ENCODE measurements at places on chromosomes 1 and 21.

DNA sequence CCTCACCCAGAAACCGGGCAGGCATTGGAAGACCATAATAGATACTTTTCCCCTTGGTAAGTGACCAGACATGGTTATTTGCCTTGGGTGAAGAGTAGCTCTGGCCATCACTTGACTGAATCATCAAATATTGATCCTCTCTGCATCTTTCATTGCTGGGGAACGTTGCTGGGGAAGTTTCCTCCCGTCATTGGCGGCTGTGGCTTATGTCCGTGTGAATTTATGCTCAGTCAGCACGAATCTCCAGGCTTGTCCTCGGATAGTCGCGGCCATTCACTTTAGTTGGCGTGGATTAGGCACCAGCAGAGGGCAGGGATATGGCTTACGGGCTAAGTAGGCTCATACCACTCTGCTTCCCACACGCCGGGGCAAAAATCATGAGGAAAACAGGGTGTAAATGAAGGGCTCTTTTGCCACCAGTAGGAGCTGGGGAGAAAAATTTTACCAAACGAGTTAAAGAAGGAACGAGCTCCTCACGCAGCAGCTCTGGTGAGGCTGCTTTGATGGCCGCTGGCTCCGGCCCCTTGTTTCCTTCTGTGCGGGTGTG is 473.4 kb downstream of the CAMTA1 start:
- DNase-seq: no peak

DNA sequence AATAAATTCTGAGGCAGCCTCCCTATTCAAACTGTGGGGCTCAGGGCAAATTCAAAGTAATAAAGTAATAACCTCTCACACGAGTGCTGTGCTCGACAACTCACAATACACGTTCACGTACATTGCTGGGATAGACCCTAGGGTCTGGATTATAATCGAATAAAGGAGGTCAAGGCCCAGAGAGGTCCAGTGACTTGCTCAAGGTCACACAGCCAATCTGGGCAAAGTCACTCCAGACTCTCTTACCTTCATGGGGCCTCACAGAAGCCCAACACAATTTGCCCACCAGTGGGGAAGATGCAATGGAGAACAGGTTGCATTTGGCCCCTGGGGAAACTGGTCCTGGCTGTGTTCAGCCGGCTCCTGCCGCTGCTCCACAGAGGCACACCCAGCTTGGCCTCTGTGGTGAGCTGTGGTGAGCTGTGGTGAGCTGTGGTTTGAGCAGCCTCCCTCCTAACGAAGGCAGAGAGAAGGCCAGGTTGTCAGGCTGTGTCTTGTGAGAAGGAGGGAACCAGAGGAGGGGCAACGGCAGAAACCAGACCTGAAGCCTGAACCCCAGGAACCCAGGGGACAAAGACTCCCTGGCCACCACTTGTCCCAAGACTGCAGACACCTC is 35.1 kb downstream of the NUAK2 start:
- no peak for DNase-seq

DNA sequence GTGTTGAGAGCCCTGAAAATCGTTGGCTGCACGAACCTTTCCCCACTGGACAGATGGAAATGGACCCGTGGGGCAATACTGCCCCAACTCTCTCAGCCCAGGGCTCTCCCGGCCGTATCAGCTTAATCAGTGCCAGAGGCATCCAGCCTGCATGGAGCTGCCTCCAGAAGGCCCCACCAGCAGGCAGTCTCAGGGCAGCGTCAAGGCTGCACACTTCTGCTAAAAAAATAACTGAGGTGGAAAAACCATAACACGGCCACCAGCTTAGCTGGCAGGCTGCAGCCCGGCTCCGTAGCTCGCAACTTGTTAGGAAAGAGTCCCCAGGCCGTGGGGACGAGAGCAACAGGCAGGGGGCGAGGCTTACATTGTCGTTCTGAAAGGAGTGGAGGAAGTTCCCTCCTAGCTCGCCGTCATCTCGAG is 27.9 kb downstream of the MRPL37 start:
- DNase-seq: no peak

- DNase-seq: no peak
Measured at GRCh38 chr1:41673806-41674205, 189.3 kb upstream of the EDN2 start.

GRCh38 chr1:208113011-208113410 is 131.2 kb downstream of the PLXNA2 start:
- no peak for DNase-seq

DNA sequence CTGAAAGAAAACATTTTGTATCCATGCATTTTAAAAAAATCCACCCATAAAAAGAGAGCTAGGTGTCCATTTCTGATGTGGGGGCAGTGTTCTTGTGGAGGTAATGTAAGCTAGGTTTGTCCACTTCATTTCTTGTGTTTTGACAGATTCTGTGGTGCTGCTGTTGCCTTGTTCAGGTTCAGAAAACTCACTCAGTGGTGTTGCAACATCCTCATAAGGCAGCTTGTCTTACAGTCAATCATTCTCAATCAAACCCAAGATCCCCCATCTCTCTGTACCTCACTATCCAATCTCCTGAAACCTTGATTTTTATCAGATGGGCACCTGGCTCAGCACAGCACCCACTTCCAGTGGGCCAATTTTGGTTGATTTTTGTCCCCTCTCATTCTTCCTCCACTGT is 94.1 kb downstream of the TENT5C start:
- DNase-seq: no peak

- no peak for DNase-seq
Measured at GRCh38 chr1:235093013-235093695, 35.5 kb downstream of the TOMM20 start.

DNA sequence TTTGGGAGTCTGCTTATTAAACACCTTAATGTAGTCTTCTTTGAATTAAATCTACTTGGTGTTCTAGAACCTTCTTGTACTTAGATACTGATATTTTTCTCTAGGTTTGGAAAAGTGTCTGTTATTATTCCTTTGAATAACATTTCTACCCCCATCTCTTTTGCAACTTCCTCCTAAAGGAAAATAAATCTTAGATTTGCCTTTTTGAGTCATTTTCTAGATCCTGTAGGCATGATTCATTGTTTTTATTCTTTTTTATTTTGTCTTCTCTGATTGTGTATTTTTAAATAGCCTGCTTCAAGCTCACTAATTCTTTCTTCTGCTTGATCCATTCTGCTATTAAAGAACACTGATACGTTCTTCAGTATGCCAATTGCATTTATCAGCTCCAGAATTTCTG is 155.9 kb upstream of the NEGR1 start:
- DNase-seq: no peak

GRCh38 chr1:204659056-204659455 is 26.5 kb downstream of the LRRN2 start:
- no peak for DNase-seq

- no peak for DNase-seq
Measured at GRCh38 chr1:224124220-224124619, 10.3 kb downstream of the FBXO28 start.

GRCh38 chr1:113949007-113949406 is 19.9 kb downstream of the HIPK1 start:
- DNase-seq: no peak

DNA sequence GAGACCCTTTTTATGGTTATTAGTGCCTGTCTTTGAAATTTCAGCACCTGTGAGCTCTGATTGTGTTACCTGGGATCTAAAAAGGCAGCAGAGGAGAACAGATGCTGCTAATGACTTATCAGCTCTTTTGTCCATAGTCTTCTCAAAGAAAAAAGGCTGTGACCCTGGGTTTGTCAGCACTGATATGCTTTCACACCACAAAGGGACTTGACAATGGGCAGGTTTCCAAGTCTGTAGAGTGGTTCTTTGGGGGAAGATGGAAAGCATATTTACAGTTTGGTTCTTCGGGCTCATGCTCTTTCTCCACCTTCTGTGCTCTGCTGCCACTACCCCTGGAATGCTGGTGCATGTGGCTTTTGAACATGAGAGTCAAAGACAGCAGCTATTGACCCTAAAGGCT is 32.0 kb downstream of the DNAJC6 start:
- DNase-seq: no peak

DNA sequence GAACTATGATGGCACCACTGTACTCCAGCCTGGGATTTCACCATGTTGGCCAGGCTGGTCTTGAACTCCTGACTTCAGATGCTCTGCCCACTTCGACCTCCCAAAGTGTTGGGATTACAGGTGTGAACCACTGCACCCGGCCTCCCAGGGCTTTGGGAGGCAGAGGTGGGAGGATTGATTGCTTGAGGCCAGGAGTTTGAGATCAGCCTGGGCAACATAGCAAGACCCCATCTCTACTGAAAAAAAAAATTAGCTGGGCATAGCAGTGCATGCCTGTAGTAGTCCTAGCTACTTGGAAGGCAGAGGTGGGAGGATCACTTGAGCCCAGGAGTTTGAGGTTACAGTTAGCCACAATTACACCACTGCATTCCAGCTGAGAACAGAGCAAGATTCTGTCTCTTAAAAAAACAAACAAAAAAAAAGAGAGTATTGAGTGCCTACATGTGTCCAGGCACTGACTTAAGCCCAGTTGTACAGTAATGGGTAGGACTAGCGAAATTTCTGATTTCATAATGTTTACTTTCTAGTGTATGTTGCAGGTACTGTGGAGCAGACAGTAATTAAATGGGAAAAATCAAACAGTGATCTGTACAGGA is 4.2 kb downstream of the MANEAL start:
- DNase-seq: no peak

DNA sequence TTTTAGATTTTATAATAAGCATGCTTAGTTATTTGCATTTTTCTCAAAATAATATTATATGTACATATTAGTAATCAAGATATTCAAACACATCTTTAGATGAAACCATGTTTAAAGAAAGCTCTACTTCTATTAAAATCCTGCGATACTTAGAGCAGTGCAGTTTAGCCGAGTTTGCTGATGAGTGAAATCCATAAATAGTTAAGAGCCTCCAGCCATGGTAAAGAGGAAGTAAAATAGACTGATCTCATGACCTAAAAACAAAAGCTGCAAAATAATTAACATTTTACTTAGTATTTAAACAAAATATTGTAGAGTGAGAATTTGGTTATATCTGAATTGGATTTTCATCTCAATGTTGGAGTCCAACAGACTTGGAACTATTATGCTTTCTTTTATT is 147.4 kb upstream of the NRIP1 start:
- DNase-seq: no peak

DNA sequence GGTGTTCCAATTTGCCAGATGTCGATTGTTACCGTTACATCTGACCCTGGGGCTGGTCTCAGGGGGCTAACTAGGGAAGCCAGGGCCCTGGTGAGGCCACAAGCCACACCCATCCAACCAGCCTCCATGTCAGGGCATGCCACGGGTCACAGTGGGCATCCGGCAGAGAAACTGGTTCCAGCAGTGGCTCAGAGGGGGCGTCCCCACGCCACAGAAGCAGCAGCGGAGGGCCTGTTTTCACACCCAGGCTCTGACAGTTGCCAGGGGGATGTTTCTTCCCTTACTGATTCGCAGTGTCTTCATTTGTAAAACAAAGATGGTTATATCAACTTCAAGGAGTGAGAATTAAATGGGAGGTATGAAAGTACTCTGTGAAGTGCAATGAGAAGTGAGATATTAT is 75.0 kb upstream of the COX20 start:
- DNase-seq: no peak

GRCh38 chr1:174005032-174005431 is 17.1 kb downstream of the RC3H1 start:
- no peak for DNase-seq

GRCh38 chr1:176341656-176342055 is 121.3 kb upstream of the PAPPA2 start:
- DNase-seq: no peak

- DNase-seq: no peak
Measured at GRCh38 chr1:230299191-230300006, 126.7 kb downstream of the PGBD5 start.

DNA sequence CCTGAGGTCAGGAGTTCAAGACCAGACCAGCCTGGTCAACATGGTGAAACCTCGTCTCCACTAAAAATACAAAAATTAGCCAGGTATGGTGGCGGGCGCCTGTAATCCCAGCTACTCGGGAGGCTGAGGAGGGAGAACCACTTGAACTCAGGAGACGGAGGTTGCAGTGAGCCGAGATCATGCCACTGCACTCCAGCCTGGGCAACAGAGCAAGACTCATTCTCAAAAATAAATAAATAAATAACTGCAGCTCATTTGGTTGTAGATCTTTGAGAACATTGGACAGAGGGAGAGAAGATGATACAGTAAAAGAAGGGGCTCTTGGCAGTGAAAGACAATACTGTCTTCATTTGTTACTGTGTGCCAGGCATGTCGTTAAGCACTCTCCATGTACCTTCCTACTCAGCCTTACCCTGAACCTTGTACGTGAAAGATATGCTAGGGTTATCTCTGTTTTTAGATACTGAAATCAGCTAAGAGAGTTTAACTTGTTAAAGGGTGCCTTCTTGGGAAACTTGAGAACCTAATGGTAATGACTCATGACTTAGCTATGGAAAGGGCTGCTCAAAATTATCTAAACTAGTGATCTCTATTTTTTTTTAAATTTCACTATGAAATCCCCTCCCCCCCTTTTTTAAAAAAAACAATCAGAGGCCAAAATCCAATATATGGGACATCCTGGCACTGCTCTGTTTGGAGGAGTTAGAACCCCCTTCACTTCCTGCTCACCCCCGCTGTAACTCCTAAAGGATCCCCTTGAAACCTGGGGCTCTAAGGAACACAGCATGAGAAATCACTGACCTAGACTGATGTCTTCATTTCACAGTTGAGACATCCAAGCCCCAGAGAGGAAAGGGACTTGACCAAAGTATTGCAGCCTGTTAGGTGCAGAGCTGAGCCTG is 6.8 kb upstream of the KPNA6 start:
- no peak for DNase-seq

- DNase-seq: no peak
Measured at GRCh38 chr1:63739452-63739851, 34.4 kb upstream of the ROR1 start.

GRCh38 chr1:98099501-98099900 is 178.7 kb upstream of the DPYD start:
- no peak for DNase-seq

DNA sequence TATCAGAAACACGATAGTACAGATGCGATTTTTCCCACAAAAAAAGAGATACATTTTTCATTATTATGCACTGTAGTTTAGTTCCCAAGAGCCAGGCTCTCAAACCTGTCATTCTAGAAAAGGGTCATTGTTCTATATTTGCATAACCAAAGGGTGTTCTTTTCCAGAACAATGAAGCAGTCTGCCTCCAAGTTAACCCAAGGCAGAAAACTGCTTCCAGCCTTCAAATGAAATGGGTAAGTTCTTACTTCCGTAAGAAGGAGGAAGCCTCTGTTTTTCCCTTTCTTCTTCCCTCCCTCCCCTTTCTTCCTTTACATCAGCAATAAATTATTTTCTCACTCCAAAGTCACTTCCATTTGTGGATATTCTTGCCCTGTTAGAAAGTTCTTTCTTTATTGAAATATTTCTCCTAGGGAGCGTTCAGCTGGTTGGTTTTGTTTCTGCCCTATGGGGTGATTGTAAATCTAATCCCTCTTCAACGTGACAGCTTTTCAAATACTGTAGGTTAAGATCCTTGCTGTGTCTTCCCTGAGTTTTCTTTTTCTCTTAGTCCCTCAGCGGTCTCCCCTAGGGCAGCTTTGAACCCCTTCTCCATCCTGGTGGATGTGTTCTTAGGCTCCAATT is 77.3 kb upstream of the PTGFRN start:
- DNase-seq: no peak

GRCh38 chr1:178122283-178122682 is 28.4 kb downstream of the RASAL2 start:
- no peak for DNase-seq

Data from fibroblast of the conjunctiva (primary cell).